ENCODE measurements at places on chromosomes 7 and 10.

- no peak for DNase-seq
These were observed 3.1 kb downstream of the CCDC126 start for GRCh38 chr7:23600236-23600635.

DNA sequence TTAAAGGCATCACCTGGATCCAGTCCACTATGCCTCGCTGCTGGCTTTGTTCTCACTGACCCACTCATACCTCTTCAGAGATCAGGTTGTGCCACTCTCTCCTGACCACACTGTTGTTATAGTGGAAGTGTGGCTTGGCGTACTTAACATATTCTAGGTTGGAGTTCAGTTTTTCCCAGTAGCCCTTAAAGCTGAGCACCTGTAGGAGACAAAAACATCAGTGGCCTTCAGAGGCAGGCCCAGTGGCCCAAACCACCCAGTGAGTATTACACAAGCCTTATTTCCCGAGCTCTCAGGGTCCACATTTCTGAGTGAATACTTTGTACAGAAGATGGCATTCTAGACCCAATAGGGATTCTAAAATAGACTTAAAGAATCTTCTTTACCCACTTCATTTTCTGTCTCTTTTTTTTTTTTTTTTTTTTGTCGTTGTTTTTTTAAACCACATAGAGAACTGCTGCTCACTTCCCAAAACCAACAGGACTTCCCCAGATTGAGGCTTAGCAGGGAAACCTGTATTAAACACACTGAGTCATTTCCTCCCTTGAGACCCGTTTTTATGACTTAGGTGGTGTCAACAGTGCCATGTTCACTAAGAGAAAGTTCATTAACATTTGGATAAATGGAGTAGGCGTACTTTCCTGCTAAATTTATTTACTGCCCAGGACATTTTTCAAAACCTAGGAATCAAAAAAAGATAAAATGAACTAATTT, 85.8 kb downstream of the GSAP start:
- no peak for DNase-seq

- no peak for DNase-seq
These were observed 334.0 kb downstream of the ZNF33B start for GRCh38 chr10:42304341-42304740.

GRCh38 chr7:90453259-90453891, 16.1 kb upstream of the PTTG1IP2 start:
- DNase-seq, result no peak

DNA sequence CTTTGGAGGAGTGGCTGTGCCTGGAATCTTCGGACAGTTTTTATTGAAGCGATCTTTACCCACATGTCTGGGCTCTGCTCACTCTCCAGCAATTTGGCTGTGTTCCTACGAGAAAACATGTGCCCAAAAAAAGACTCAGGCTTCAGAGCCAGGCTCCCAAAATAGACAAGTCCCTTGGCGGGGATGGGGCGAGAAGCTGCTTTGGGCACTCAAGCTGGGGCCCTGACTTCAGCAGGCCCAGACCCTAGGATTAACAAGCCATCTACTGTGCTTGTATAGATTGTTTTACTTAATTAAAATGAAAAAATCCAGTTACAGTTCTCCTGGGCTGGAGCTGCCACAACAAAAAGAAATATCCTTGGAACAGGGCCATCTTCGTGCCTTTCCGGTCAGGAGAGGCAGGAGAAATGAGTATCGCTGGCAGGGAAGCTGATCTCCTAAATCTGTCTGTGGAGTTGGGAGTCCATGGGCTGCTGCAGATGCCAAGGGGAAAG, 51.4 kb upstream of the PDCD4 start:
- no peak for DNase-seq

GRCh38 chr7:66894463-66895080, 26.5 kb upstream of the TMEM248 start:
- peak; percentile 65 for DNase-seq

DNA sequence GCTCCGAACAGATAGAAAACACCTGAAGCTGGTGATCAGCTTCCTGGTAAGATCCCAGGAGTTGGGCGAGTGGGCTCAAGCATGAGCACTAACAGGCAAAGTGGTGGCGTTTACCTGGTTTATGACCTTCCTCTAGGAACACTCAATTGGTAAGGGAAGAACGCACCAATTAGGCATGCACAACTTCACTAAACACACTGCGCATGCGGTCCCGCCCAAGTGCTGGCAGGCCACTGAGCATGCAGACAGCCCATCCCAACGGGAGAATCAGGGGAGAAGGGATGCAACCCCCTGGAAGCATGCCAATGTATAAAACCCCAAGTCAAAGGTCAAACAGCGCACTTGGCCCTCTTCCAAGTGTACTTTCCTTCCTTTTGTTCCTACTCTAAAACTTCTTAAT, 70.4 kb downstream of the LYZL2 start:
- DNase-seq, result no peak

GRCh38 chr10:3850999-3851937, 66.3 kb upstream of the KLF6 start:
- peak; percentile 90 for DNase-seq

- no peak for DNase-seq
These were observed 931.4 kb downstream of the IPMK start for GRCh38 chr10:57336341-57336740.

DNA sequence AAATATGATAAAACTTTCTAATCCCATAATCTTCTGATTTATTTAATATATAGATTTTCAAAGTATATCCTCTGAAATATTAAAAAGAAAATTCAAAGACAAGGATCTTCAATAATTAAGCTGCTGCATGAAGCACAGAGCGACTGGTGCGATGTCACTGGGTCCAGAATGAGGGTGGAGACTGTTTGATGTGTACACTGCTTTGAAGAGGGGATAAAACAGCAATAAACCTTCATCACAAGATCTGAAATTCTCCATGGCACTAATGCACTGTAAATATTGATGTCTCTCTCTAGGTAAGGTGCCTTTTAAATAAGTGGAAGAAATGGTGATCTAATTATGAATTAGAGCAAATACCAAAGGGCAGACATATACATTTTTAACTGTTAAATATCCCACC, 337.8 kb downstream of the PARD3 start:
- DNase-seq, result no peak

DNA sequence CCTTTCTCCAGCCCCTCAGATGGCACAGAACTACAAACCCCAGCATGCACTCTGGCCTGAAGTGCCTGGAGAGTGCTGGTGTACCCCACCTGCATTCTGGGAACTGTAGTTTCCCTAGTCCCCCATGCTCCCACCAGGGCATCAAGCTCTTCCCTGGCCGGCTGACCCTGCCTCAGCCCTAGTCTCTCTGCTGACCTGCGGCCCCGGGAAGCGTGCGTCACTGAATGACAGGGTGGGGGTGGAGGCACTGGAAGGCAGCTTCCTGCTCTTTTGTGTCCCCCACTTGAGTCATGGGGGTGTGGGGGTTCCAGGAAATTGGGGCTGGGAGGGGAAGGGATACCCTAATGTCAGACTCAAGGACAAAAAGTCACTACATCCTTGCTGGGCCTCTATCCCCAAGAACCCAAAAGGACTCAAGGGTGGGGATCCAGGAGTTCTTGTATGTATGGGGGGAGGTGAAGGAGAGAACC, 2.1 kb downstream of the NOS3 start:
- DNase-seq, result no peak

DNA sequence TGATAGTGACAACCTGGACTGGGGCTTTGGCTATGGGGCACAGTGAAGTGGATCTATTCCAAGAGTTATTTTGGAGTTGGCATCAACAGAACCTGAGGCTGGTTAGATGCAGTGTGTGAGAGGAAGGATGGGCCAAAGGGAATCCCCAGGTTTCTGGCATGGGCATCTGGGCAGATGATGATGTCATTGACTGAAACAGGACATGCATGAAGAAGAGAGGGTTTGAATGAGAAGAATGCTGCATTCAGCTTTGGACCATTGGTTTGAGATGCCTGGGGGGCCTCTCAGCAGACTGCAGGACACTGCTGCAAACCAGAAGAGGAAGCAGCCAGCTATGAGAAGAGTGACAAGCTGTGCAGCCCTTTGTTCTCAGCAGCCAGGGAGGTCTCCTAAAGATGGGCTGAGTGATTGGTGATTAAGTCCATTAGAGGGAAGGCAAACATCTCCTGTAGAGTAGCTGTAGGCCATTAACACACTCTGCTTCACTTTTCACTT, 23.1 kb upstream of the PIK3CG start:
- no peak for DNase-seq

- DNase-seq, result no peak
These were observed 684.9 kb upstream of the CELF2 start for GRCh38 chr10:10332786-10333185.

DNA sequence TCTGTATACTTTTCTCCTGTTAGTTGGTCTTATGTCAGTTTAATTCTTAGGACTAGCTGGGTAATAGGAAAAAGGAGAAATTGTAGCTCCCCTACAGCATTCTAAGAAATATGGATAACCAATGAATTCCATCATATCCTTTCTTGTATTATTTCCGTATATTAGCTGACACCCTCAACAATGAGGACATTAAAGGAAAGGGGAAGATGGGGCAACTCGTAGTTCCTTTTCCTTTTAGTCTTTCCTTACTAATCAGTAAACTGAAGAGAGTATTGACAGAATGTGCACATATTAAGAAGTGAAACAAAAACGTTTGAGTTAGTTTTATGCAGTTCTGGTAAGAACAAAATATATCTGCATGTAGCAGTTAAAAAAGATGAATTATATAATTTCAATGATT, 35.1 kb upstream of the C10orf67 start:
- no peak for DNase-seq

DNA sequence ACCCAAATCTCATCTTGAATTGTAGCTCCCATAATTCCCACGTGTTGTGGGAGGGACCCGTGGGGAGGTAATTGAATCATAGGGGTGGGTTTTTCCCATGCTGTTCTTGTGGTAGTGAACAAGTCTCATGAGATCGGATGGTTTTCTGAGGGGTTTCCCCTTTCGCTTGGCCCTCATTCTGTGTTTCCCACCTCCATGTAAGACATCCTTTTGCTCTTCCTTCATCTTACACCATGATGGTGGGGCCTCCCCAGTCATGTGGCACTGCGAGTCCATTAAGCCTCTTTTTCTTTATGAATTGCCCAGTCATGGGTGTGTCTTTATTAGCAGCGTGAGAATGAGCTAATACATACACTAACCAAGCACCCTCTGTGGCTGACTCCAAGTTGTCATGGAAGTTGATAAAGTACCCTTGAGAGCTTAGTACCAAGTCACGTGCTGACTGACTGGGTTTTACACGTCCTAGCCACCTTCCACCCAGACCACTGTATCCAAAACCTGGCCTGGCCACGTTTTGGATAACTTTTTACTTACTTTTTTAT, 614.4 kb downstream of the SDK1 start:
- DNase-seq, result no peak

- DNase-seq, result no peak
These were observed 63.5 kb downstream of the LHPP start for GRCh38 chr10:124524991-124525653.

- no peak for DNase-seq
These were observed 1.2 kb downstream of the GPNMB start for GRCh38 chr7:23247603-23248335.

GRCh38 chr7:128076796-128077271, 45.6 kb upstream of the LRRC4 start:
- DNase-seq, result peak; percentile 46

DNA sequence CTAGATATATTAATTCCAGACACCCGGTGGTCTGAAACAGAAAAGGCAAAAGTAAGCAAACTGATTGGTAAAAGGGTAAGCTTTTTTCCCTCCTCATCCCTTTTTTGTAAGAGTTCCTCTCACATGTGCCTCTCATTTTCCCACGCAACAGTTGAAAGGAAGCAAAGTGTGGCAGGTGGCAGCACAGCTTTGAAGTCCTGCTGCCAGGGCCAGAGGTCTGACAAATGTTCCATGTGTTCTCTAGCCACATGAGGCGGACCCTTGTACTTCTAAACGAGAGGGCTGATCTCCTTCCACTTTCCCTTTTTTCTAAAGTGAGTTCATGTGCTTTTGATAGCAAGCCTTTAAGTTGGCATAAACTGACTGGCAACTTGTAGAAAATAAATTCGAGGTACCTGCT, 217.5 kb downstream of the POLR1F start:
- no peak for DNase-seq

DNA sequence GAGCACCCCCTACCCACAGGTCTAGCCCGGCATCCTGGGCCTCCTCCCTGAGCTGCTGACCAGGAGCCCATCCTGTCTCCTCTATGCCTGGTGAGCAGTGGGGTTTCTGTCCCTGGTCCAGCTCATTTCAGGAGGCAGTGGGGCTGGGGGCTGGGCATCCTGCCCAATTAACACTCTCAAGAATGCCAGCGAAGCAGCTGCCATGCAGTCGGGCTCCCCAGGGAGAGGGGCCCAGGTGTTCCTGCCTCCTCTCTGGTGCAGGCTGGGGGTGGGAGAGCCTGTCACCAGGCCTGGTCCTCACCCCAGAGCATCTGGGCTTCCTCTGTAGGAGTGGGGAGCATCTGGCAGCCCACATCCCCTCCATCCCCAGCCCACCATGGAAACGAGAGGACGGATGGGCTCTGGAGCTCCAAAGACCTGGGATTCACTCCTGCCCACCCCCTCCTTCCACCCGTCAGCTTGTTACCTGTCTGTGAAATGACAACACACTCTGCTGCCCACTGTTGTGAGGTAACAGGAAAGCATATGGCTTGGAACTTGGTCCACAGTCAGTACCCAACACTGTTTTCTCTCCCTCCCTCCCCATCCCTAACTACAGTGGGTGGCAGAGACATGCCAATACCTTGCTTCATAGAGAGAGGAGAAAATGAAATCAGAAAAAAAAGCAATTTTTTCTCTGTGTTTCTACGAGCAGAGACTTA, 69.1 kb downstream of the SLIT1 start:
- no peak for DNase-seq

GRCh38 chr10:17430647-17431355, 23.6 kb downstream of the ST8SIA6 start:
- DNase-seq, result peak; percentile 85

GRCh38 chr7:103121641-103122040, 27.3 kb downstream of the NAPEPLD start:
- no peak for DNase-seq

DNA sequence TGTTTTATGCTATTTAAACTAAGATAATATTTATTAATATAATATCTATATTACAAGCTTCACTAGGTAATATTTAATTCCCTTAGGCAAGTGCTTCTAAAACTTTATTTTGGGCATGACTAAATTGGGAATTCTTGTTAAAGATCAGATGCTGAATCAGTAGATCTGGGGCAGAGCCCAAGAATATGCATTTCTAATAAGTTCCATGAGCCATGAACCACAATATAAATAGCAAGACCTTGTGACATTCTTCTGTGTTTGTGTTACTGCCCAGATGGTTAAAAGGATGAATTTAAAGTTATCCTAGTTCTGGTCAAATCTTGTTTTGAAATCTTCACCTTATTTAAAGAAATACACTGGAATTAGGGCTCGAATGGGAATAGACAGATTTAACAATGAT, 258.4 kb upstream of the CACNA2D1 start:
- DNase-seq, result peak; percentile 28

- no peak for DNase-seq
These were observed 23.7 kb upstream of the RASSF4 start for GRCh38 chr10:44935966-44936295.

- DNase-seq, result no peak
These were observed 32.2 kb downstream of the CALML5 start for GRCh38 chr10:5467207-5467535.

DNA sequence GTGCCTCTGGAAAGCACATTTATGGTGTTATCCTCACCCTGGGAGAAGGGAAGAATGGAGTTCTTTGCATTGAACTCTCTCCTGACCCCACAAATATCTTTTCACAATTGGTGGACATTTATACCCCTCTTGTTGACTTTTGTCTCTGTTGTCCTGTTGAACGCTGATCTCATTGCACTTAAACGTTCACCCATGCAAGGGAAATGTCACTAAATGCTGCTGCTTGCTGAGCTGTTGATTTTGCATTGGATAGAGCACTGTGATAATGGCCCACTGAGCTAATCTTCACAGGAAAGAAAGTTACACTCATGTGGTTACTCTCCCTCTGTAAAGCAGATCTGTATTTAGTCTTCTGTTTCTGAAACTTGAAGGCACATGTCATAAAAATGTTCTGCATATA, 133.4 kb downstream of the FZD1 start:
- DNase-seq, result no peak

All from astrocyte of the spinal cord (primary cell).